ENCODE measurements at places on chromosomes 2 and 18.

GRCh38 chr18:49610022-49610445 lies 48.2 kb downstream of the LIPG start:
- no peak for DNase-seq

DNA sequence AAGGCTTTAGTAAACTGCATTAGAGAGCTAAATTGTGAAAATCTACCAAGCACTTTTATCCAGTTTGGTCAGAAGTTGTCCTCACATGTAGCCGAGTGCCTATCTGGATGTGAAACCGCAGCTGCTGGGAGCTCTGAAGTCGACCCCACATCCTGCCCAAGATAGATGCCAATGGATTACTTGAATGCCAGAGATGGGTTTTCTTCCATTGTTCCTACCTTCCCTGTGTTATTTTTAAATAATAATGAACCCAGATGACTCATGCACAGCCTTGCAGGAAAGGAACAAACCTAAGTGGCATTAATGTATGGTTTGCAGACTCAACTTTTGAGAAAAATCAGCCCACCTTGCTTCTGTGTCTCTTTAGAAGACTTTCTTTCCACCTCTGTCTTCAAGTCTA lies 408.5 kb downstream of the FBXO15 start:
- no peak for DNase-seq

DNA sequence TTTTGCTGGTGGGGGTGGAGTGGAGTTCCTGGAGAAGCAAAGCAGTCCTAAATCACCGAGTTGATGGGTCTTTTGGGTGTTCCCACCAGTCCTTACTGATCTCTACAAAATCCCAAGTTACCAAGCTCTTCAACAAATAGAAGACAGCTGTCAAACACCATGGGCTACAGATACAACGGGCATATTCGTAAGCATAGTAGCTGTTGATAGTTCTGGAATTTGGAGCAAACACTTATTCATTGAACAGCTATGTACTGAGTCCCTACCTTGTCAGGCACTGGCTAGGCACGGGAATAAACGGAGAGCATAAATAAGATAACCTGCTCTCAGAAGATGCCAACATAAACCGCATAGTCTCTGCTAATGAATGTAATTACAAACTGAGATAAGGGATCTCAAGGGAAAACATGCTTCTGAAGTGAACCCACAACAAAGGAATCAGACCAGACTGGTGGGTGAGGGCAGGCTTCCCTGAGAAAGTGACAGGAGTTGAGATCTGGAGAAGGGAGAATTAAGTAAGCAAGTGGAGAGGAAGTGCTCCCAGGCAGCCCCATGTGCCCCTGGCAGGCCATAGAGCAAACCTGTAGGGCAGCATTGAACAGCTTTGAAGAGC lies 947 bp upstream of the ANKRD44 start:
- no peak for DNase-seq

- DNase-seq: no peak
Observed at GRCh38 chr2:38130876-38131275, 54.9 kb upstream of the CYP1B1 start.

DNA sequence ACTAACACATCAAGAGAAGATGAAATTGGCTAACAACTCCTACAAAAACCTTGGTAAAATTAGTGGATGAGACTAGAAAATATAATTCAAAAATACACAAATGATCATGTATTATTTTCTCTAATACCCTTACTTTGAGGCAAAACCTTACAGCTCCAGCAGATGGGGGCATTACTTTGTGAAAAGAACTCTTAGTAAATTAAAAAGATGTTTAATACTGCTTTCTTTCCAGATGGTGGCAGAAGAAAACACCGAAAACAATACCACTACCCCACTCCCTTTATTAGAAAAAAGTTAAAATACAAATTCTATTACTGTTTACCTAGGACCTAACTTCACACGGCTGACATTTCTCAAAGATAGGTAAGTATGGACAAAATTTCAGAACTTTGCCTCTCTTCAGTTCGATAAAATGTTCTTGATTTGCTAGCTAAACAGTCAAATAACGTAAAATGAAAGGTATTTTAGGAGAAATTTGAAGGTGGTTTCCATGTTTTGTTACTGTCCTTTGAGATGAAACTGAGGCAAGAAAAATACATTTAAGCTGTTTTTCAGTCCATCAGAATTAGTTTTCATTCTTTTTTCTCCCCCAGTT lies 30.6 kb downstream of the ORC4 start:
- DNase-seq: peak; percentile 66

DNA sequence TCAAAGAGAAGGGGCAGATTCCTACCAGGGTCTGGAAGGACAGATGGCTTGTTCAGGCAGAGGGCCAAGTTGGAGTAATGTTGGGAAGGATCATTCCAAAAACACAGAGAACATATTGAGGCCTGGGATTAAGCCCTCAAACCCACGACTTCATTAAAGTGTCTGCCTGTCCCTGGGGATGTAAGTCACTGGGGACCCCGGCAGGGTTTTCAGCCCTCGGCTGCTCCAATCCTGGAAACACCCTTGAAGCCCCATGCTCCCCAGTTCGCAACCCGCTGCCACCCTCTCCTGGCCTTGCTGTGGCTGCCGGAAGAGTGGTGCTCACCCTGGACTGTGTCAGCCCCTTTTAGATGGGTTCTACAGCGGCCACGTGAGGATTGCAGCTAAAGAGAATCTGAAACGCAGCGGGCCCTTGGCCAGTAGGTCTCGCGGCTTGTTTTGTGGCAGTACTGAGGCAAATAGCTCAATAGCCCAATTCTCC lies 79.9 kb downstream of the EPAS1 start:
- DNase-seq: no peak

DNA sequence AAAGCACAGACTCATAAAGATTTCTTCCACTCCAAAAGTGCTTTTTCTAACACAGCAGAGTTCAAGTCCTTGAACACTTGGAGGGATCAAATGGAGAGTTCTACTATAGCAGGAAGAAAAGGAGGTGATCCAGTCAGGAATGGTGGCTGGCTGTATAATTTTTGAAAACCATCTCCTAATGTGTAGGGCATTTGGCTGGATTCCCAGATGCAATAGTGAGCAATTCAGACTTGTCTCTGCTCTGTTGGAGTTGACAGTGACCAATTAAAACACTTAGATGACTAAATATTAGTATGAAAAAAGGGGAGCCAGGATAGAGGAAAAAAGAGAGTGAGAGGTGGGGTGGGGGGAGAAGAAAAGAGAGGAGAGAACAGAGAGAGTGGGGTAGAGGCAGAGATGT lies 5.3 kb upstream of the G6PC2 start:
- no peak for DNase-seq
